ENCODE measurements at places on chromosomes 11 and 22. TPM values are rescaled to one million over a fixed set of nuclear protein-coding genes. Genes with fewer than 3 reads are reported as not detected.

DNA sequence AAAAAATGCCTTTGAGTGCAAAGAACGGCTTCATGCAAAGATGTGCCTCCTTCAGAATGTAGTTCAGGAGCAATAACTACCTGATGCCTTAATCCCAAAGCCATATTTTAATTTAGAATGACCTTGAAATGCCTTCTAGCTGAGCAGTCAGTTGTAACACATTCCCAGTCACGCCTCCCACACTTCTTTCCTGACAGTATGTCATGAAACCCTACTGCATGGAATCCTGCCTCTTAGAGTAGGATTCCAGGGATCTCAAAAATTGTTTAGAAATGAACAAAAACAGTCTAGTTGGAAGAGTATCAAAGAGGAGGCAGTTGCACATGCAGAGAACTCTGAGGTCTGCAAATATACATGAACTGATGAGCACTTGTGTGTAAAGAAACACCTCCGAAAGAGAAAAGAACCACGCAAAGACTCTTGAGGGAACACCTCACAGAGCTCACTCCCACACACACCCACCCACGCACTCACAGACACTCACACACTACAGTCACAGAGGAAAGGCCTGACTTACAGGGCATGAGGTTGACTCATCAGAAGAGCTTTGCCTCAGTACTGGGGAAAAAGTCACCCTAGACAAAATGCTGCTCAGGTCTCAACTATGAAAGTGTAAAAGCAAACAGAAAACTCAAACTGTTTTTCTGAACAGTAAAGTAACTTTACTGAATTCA, 77.4 kb downstream of the GGTLC2 start:
- no peaks in the 10 kb centered on the region for H3K36me3 ChIP-seq
- no peak overlapping the region for H3K27ac ChIP-seq
- no peak overlapping the region for H3K4me3 ChIP-seq
- H3K27me3 ChIP-seq = peaks cover 3% of the 10 kb centered on the region

GRCh38 chr11:9566561-9567063, 6.9 kb upstream of the WEE1 start:
- no peaks in the 10 kb centered on the region for H3K36me3 ChIP-seq
- H3K4me1 ChIP-seq = peaks cover 10% of the 10 kb centered on the region
- H3K27me3 ChIP-seq = no peaks in the 10 kb centered on the region
- no peak for DNase-seq

- DNase-seq = no peak
- no peaks in the 10 kb centered on the region for H3K27me3 ChIP-seq
- H3K36me3 ChIP-seq = no peaks in the 10 kb centered on the region
- H3K27ac ChIP-seq = no peak overlapping the region
- H3K4me3 ChIP-seq = no peak overlapping the region
Measured at GRCh38 chr11:134258577-134258976, 5.2 kb downstream of the ACAD8 start.

DNA sequence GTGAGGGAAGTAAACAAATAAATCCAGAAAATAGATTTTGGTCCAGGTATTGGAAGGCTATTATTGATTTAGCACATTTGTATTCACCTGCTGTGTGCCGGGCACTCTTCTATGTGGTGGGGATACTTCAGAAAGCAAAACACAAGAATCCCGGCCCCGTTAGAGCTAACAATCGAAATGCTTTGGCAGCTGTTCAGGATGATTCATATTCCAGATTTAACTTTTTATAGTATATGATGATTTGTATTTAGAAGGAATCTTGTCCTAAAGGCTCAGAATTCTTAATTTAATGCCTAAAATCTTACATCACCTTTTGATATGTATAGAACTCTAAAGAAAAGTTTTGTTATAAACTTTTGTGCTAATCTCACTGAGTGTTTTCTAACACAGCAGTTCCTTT, 28.0 kb downstream of the ZC3H12C start:
- H3K27me3 ChIP-seq = no peaks in the 10 kb centered on the region
- H3K4me3 ChIP-seq = no peak overlapping the region
- DNase-seq = no peak

GRCh38 chr11:88194990-88195389, 19.7 kb upstream of the RAB38 start:
- no peaks in the 10 kb centered on the region for H3K27me3 ChIP-seq
- H3K27ac ChIP-seq = no peak overlapping the region
- no peaks in the 10 kb centered on the region for H3K36me3 ChIP-seq
- no peaks in the 10 kb centered on the region for H3K4me1 ChIP-seq
- no peak for DNase-seq
- H3K4me3 ChIP-seq = no peak overlapping the region

DNA sequence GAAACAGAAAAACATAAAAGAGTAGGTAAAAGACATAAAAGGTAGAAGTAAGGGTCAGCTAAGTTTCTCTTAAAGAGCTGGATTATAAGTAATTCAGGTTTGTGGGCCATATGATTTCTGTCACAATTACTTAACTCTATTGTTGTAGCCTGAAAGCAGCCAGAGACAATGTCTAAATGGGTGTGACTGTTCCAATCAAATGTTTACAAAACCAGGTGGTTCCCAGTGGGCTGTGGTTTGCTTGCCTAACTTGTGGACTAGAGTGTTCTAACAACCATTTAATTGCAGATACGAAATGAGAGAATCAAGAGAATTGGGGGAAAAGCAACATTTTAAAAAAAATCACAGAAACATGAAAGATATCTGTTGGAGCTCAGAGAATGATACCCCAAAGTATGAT, 22.6 kb downstream of the OR6M1 start:
- H3K27me3 ChIP-seq = no peaks in the 10 kb centered on the region
- H3K4me1 ChIP-seq = no peaks in the 10 kb centered on the region
- no peak for DNase-seq
- no peak overlapping the region for H3K4me3 ChIP-seq

- no peaks in the 10 kb centered on the region for H3K27me3 ChIP-seq
- H3K4me1 ChIP-seq = no peaks in the 10 kb centered on the region
- H3K27ac ChIP-seq = no peak overlapping the region
Measured at GRCh38 chr11:120612513-120613263, 101.1 kb downstream of the GRIK4 start.

GRCh38 chr11:36868380-36868779, 270.3 kb upstream of the RAG2 start:
- no peak overlapping the region for H3K27ac ChIP-seq
- no peaks in the 10 kb centered on the region for H3K27me3 ChIP-seq
- H3K4me3 ChIP-seq = no peak overlapping the region
- H3K4me1 ChIP-seq = no peaks in the 10 kb centered on the region

- peak overlapping the region; percentile 72 for H3K27ac ChIP-seq
- peaks cover 52% of the 10 kb centered on the region for H3K4me1 ChIP-seq
- H3K27me3 ChIP-seq = no peaks in the 10 kb centered on the region
- no peak overlapping the region for H3K4me3 ChIP-seq
Measured at GRCh38 chr22:28918550-28919271, 35.3 kb downstream of the ZNRF3 start.

DNA sequence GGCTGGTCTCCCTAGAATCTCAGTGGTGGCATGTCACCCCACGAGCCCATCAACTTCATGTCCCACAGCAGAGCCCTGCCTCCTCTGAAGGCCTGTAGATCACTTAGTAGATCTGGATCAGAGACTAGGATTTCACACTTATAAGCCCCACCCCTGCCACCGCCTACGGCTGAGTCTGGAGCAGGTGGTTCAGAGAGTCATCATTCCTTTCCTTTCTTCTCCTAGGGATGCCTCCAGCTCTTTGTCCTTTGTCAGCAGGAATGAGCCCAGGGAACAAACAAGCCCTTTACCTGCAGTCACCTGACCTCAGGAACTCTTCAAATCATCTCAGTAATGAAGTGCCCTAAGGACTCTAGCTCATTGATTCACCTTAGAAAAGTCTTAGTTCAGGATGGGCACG, 37.8 kb downstream of the SCGB1A1 start:
- no peaks in the 10 kb centered on the region for H3K36me3 ChIP-seq
- H3K4me1 ChIP-seq = no peaks in the 10 kb centered on the region
- no peak overlapping the region for H3K4me3 ChIP-seq

GPR83 gene
- total RNA-seq = 0.36 TPM

ATG16L2 gene
- 4.3 TPM for total RNA-seq

TSKU gene
- total RNA-seq = 23.9 TPM

PHETA2 gene
- total RNA-seq = 1.8 TPM

SYT7 gene
- 0.68 TPM for total RNA-seq

PHLDB1 gene
- total RNA-seq = 35.7 TPM
